ENCODE measurements at places on chromosomes 4 and X.

DNA sequence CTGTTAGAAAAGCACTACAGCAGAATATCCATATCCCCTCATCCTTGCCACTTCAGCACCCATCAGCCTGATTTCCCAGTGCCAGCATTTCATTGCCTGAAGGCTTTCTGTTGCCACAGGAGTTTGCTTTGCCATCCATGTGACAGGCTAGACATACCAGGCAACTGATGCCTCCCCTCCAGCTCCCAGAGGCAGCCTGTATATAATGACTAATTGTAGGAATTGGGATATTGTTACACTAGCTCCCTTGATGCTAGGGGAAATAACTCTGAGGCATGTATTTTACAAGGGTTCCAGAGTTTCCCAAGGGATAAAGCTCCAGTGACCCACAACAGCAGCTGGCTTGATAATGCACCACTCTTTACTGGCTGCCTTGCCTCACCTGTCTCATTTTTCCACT, 608.0 kb upstream of the FTHL17 start:
- no peak for DNase-seq

- no peak for DNase-seq
These were observed 25.3 kb downstream of the TSC22D3 start for GRCh38 chrX:107750263-107750662.

DNA sequence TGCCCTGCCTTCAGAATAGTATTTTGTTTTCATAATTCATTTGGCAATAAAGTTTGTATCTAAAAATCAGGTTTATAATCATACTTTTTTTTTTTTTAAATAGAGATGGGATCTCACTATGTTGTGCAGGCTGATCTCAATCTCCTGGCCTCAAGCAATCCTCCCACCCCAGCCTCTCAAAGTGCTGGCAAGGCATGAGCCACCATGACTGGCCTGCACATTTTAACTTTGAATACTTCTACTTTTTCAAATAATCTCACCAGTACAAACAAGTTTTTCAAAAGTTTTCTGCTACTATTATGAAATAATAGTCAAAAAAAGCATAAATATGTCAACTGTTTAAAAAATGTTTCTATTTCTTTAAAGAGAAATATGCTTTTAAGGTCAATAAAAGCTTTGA, 69.6 kb upstream of the GPR34 start:
- DNase-seq = no peak

DNA sequence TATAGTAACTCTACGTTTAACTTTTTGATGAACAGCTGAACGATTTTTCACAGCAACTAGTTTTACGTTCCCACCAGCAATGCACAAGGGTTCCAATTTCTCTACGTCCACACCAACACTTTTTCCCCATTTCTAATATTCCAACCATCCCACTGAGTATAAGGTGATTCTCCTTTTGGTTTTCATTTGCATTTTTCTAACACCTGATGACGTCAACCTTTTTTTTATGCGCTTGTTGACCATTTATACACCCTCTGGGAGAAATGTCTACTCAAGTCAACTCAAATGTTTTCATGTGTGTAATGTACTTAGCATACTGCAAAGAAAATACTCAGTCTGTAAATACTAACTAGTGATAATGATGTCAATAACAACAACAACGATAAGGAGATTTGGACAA, 177.2 kb upstream of the TENM3 start:
- no peak for DNase-seq

GRCh38 chrX:95076449-95076848, 1402.4 kb downstream of the FAM133A start:
- DNase-seq = no peak

- no peak for DNase-seq
These were observed 612 bp downstream of the CPLX1 start for GRCh38 chr4:825063-825970.

GRCh38 chrX:43469391-43470054, 186.6 kb upstream of the MAOA start:
- no peak for DNase-seq

- DNase-seq = no peak
These were observed 84.4 kb upstream of the PHOX2B start for GRCh38 chr4:41832961-41833360.

DNA sequence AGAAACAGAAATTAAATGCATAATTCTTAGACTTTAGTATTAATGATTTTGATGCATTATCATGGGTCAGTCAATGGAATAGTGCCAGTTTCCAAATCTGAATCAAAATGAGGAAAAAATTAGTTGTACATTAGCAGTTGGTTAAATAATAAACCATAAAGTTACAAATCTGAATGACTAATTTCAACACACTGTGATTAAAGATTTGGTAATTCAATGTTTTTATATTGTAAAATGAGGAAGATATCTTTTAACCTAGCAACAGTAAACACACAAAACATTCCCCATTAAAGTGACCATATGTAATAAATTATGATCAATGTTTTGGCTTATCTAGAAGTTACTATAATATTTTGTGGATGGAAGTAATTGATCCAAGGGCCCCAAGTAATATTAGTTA, 1.6 kb downstream of the FBXO8 start:
- no peak for DNase-seq

DNA sequence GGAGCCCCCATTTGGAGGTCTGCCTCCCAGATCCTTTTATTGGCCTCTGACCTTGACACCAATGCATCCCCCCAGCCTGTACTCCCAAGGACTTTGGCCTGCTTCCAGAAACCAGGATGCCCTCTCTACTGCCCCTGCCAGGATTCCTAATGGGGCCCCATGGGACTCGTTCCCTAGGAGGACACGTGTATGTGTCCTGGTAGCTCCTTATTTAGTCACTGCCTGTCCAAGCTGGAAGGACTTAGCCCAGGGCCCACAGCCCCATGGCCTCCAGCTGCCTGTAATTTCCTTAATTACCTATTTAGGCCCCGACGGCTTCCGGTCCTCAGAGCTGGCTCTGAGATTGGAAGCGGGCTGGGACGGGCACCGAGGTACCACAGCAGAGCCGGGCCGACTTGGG, 9.4 kb downstream of the ATP2B3 start:
- DNase-seq = no peak

GRCh38 chr4:145887241-145887991, 51.2 kb downstream of the ZNF827 start:
- DNase-seq = no peak

- no peak for DNase-seq
These were observed 5.8 kb downstream of the RXFP1 start for GRCh38 chr4:158527516-158527915.

DNA sequence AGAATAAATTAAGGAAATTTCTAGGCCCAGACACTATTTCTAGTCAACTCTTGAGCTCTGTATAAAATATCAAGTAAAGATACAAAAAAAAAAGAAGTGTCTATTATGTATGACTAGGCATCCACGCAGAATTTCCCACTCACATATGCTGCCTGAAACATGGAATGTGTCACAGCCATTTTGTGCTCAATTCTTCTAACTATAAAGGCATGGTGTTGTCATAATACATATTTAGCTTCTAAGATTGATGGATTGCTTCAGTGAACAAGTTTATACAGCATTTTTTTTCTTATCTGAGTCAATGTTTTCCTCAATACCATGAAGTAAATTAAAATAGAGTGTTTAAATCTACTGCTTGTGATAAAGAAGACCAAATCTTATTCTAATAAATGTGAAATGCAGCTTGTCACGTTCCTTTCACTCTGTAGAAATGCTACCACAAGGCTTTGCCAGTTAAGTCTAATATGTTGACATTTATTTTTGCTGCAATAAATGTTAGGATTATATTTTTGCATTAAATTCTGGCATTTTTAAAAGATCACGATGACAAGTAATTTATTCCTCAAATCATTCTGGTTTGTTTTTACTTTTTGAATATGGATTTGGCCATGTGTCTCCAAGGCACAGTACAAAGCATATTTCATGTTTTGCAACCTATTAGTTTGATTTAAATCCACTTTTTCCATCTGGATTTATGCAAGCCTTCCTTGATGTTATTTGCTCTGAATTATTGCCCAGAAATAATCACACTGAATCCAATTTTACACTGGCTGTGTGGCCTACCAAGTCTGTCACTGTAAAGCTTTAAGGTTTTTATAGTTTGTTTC, 1829.0 kb upstream of the PCDH7 start:
- DNase-seq = no peak
